NCI-H2107 (cell line): ENCODE measurements at places on chromosomes 16 and 17.

DNA sequence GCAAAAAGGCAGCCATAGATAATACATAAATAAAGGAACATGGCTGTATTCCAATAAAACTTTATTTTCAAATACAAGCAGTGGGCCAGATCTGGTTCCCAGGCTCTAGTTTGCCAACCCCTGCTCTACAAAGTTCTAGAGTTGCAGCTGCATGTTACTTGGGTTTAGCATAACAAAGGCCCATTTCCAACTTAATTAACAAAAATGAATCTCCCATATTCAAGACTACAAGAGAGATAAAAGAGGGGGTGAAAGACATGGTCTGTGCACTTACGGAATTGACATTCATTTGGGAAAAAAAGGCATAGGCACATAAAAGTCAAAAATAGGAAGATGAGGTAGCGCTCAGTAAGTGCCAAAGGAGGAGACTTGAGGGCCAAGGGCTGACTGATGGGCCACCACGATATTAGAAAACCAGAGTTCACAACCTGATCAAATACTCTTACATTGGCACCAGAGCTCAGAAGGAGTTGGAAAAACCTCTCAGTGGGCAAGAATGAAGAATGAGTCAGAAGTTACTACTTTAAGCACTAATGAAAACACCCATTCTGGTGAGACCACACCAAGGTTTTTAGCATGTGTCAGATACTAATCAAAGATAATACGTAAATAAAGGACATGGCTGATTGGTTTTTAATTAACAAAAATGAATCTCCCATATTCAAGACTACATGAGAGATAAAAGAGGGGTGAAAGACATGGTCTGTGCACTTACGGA is 164.0 kb downstream of the VPS53 start:
- no peak for DNase-seq

DNA sequence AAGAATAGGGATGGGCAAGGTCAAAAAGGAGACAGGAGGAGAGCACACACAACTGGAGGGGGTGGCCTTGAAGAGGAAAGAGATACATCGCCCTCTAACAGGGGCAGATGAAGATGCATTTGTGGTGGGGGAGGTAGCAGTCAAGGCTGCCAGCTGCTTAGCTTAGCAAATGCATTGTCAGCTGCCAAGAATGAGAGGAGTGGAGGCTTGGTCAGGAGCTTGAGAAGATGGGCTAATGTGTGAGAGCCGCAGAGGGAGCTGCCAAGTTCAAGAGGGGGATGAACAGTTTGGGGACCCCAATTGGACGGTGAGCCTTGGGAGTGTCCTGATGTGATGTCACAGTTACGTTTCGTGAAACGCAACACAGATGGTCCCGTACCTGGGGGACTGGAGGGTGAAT is 28.9 kb upstream of the GNA13 start:
- no peak for DNase-seq

- DNase-seq, result no peak
These were observed 11.8 kb downstream of the HID1 start for GRCh38 chr17:74960570-74961342.

DNA sequence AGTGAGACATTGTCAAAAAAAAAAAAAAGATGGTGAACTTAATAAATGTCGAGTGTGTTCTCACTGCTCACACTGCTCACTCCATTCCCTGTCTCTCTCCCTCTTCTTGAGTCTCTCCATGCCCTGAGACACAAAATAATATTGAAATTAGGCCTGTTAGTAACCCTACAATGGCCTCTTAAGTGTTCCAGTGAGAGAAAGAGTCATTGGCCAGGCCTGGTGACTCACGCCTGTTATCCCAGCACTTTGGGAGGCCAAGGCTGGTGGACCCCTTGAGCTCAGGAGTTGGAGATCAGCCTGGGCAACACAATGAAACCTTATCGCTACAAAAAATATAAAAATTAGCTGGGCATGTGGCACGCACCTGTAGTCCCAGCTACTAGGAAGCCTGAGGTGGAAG is 16.2 kb upstream of the CSF3 start:
- DNase-seq, result no peak

GRCh38 chr16:17578981-17579874 is 108.5 kb upstream of the XYLT1 start:
- no peak for DNase-seq

DNA sequence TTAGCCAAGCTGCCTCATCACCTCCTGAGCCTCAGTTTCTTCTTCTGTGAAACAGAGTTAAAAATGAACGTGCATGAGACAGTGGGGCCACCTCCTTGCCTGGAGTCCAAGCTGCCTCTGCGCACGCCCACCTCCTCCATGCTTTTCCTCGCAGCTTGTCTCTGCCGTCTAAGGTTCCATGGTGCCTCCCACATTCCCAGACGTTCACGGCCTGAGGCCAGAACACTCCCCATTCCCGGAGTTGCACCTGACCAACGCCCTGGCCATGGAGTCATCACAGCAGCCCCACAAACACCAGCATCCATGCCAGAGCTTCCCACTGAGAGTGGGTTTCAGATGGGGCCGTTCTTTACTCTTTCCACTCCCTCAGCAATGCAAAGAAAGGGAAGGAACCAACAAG is 183.0 kb upstream of the FOXF1 start:
- DNase-seq, result no peak

DNA sequence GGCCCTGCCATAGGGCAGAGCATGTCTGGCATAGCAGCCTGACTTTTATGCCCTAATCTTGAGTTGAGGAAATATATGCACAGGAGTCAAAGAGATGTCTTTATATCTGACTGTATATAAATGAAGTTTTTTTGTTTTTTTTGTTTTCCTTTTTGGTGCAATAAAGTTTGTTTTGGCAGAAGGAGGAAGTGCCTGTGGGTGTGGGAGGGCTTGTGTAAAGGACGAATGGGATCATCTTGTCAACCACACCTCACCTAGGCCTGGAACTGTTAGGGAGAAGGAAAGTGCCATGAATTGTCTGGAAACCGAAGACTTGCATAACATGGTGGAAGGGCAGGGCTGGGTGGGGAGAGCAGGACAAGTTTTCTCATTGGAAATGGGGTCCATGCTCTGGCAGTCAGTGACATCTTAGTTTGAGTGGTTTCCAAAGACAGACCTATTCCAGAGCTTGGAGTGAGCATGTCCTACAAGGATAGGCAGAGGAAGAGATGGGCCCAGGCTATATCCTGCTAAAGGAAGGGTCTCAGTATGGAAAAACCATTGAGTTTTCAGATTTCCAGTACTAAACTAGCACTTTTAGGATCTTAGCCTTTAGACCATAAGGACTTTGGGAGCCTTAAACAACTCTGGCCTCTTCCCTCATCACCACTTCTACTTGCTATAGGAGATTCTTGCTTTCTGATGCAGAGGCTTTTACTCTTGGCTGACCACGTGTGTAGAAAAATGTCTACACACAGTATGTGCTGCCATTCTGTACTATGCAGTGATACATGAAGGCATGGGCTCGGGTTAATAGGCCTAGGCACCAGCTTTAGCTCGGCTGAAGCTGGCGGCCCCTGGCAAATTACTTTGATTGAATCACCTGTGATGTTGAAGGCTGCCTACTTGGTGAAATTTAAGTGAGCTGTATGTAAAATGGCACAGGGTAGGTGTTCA is 15.5 kb downstream of the SNF8 start:
- no peak for DNase-seq

GRCh38 chr17:63984651-63985386 is 12.1 kb upstream of the SCN4A start:
- DNase-seq, result no peak

DNA sequence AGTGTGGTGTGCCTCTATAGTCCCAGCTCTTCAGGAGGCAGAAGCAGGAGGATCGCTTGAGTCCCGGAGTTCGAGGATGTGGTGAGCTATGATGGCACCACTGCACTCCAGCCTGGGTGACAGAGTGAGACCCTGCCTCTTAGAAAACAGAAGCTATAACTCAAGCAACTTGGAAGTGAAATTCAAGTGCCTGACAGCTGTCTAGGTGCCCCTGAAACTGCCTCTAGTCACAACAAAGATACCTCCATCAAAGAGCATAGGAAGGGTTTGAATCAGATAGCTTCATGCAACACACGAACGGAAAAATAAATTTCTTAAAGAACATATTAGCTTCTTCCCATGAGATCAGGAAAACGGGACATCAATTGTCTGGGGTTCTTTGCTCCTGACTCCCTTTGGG is 860 bp upstream of the PLCG2 start:
- no peak for DNase-seq

DNA sequence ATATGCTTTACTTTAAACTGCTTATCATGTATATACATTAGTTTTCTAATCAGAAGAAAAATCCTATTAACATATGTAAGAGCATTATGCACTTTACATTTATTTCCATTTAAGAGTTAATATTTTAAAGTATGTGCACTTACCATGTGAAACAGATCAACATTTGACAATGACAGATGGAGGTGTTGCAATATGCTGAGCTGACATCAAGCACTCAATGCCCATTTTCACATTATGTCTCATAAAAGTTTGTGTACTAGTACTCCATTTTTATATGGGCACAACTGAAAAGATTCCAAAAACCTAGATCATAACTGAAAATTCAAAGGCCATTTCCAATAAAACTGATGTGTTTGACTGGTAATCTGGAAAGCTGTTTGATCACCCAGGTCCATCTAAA is 420.9 kb upstream of the SOX9 start:
- DNase-seq, result no peak

- DNase-seq, result no peak
These were observed 76.3 kb downstream of the KSR1 start for GRCh38 chr17:27532269-27533263.

DNA sequence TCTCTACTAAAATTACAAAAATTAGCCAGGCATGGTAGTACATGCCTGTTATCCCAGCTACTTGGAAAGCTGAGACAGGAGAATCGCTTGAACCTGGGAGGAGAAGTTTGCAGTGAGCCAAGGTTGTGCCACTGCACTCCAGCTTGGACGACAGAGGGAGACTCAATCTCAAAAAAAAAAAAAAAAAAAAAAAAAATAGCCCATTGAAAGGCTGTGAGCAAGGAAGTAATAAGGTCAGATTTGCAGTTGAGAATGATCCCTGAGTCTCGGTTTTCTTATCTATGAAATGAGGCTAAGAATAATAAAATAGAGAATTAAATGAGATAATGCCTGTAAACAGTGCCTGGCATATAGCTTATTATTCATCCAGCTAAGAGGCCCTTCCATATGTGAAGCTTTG is 1.3 kb upstream of the PDK2 start:
- no peak for DNase-seq

DNA sequence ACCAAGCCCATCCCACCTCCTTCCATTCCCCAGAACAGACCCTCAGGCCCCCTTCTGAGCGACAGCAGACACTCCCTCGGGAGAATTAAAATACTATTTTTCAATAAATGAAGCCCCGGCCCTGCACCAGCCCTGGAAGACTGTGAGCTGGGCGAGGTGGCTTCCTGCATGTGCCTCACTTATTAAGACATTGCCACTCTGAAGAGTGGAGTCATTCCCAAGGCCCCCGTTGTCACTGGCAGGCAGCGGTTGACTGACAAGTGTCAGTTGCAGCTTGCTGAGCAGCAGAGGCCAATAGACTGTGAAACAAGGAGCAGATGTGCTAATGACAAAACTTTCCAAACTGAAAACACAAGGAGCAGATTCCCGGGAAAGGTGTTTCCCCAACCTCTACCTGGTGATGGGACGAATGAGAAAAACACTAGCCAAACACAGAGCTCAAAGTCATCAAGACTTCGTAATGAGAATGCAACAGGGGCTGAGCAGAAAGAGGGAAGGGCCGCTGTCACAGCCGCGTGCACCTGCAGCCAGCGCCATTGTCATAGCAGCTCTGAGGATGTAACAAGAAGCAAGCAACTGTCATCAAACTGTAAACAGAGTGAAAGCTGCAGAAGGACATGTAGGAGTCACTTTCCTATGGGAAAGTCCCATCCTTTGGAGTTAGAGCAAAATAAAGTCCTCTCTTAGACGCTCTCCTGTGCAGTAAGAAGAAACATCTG is 232.1 kb downstream of the C16orf78 start:
- no peak for DNase-seq

DNA sequence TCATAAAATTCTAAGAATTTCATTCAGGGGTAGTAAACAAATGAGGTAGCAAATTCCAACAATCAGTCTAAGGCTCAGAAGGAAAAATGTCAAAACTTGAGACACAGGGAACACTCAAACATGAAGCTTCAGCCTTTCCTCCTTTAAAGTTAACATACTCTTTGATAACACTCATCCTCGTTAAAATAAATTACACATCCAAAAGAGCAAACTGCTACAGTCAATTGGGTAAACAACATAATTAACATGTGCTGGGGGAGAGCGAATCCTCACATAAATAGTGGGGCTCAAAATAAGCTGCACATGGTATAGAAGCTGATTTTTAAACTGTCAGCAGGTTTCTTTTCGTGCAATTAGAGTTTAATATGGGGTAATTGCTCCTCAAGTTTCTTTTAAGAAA is 12.9 kb downstream of the GRB2 start:
- no peak for DNase-seq

GRCh38 chr17:4161192-4161966 is 18.4 kb downstream of the CYB5D2 start:
- no peak for DNase-seq

- DNase-seq, result no peak
These were observed 10.9 kb downstream of the HS3ST6 start for GRCh38 chr16:1907226-1907860.

DNA sequence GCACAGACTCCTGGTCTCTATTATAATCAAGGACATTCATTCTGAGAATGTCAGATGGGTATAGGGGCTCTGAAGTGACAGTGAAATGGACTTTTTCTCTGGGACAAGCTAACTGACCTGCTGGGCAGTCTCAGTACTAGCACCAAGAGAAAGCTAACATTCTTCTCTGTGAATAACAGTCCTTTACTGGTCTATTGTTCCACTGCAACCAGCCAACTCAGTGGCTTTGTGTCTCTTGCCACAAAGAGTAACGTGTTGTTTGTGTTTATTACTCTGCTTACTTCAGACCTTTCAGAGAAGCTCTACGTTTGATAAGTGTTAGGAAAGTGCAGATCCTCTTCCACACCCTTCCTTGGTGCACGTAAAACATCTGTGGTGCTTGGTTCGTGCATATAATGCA is 61.5 kb upstream of the BCAR1 start:
- no peak for DNase-seq

- no peak for DNase-seq
These were observed 404.0 kb upstream of the HSBP1 start for GRCh38 chr16:83403761-83404160.

- peak; percentile 24 for DNase-seq
These were observed 33.7 kb upstream of the TNRC6C start for GRCh38 chr17:77924757-77925336.

DNA sequence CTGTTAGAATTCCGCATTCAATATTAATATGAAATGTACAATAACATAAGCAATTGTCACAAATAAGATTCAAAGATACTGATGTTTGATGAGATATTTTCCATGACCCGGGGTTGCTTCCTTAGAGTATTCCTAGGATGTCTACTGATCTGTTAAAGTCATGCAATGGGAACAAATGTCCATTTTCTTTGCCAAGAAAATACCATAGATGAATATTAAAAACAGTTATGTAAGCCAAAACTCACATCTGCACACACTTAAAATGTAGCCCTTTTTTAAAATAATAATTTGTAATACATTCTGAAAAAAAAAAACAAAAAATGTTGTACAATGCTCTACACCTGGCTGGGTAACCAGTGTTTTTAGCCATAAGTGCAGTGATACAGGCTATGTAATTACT is 259.4 kb upstream of the AXIN2 start:
- no peak for DNase-seq

- no peak for DNase-seq
These were observed 156.7 kb downstream of the AXIN2 start for GRCh38 chr17:65404761-65405160.
